Muscle of leg (tissue), 16 donors: ENCODE measurements at places on chromosomes 11 and 22.

GRCh38 chr22:30866216-30866615 lies 102.4 kb downstream of the MORC2 start:
- DNase-seq: no peak

GRCh38 chr11:5363679-5364078 lies 12.4 kb downstream of the OR51B6 start:
- DNase-seq: no peak

GRCh38 chr22:28795071-28795693 lies 5.2 kb downstream of the XBP1 start:
- no peak for DNase-seq

GRCh38 chr11:78783846-78784245 lies 209.2 kb upstream of the NARS2 start:
- no peak for DNase-seq

DNA sequence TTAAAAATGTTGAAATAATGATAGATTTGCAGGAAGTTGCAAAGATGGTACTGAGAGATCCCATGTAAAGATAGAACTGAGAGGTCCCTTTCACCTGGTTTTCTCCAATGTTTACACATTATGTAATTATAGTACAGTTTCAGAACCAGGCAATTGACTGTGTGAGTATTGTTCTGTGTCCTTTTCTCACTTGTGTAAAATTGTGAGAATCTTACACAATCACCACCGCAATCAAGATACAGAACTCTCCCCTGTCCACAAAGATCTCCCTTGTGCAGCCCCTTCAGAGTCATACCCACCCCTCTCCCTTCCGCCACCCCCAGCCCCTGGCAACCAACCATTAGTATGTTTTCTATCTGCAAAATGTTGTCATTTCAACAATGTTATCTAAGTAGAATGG lies 119.8 kb upstream of the NAV2 start:
- DNase-seq: no peak

- DNase-seq: no peak
Observed at GRCh38 chr11:20600020-20600346, 575 bp downstream of the SLC6A5 start.

DNA sequence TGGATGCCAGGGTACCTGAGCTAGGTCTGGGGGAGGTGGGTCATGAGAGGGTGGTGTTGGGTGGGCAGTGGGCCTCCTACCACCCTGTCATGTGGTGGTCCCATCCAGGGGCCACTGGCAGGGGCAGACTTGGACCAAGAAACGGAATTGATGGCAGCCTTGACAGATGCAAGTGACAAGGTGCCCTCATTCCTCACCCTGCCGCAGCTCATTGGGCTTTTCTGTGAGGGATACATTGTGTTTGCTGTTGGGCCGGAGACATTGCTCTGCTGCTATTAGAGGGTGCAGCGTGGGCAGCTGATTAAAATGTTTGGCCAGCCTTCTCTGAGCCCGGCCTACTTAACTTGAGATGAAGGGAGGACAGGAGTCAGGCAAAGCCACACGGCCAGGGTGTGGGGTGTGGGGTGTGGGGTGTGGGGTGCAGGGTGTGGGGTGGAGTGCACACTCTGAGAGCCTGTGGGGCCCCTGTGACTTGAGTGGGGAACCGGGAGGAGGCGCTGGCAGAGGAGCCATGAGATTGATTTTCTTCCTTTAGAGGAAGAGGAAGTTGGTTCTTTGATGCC lies 351.5 kb downstream of the TBC1D22A start:
- DNase-seq: no peak
